ENCODE measurements at places on chromosomes 11 and 22.

DNA sequence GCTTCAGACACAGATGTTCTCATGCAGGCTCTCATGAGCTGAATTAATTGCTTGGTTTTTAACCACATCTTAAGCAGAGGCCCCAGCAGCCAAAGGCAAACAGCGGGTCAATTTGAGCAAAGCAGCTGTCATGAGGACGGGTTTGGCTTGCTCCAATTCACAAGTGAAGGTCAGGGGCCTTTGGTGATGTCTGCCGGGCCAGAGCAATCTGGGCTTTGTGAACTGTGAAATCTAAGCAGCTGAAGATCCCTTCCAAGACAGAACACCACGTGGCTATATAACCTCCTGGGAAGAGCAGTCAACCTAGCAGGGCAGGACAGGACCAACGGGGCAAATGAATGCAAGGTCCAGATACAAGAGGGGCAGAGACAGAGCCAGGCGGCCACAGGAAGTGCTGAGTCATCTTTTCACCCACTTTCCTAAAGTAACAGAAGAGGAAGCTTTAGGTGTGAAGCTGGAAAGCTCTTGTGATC lies 187.3 kb upstream of the B3GAT1 start:
- DNase-seq = no peak

DNA sequence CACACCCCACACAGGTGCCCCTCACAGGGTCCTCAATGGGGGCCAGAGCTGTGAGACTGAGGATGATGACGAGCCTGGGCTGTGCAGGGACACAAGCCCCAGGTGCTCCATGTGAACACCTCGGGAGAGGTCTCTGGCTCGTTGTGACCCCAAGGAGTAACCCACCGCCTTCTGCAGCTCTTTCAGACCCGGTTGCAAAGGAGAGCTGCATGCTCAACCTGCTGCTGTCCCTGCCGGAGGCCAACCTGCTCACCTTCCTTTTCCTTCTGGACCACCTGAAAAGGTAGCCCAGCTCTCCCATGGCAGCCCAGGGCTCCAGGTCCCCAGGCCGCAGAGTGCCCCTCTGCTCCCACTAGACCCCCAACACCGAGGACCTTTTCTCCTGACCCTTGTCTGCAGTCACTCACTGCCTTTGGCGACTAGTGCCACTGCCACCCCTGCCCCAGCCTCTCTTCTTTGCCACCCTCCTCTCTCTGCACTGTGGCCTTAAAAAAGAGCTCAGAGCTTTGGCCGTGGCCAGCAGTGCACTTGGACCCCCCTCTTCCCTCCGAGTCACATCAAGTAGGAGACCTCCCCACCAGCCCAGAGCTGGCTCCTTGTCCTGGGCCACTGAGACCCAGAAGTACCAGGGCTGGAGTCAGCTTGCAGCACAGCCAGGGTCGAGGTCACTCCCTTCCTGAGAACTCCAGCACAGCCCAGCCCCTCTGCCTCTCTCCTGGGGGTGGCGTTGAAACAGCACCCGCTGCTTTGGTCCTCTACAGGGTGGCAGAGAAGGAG lies 133.7 kb downstream of the BCR start:
- DNase-seq = no peak

GRCh38 chr11:132312701-132313111 lies 942.3 kb downstream of the NTM start:
- no peak for DNase-seq

DNA sequence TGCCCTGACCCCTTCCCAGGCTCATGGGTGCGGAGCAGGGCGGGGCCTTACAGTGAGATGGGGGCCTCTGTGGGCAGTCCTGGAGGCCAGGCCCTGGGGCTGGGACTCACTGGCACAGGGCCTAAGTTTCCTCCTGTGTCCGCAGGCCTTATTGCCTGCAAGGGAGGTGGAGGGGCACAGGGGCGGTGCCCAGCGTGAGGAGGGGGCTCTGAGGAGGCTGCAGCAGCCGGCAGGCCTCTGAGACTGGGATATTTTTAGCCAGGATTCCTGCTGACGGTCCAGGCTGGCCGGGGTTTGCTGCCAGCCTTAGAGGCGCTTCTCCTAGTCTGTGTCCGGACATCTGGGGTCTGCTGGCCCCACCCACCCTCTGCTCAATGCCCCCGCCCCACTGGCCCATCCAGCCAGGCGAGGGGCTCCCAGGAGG lies 5.7 kb upstream of the RTN4R start:
- no peak for DNase-seq

DNA sequence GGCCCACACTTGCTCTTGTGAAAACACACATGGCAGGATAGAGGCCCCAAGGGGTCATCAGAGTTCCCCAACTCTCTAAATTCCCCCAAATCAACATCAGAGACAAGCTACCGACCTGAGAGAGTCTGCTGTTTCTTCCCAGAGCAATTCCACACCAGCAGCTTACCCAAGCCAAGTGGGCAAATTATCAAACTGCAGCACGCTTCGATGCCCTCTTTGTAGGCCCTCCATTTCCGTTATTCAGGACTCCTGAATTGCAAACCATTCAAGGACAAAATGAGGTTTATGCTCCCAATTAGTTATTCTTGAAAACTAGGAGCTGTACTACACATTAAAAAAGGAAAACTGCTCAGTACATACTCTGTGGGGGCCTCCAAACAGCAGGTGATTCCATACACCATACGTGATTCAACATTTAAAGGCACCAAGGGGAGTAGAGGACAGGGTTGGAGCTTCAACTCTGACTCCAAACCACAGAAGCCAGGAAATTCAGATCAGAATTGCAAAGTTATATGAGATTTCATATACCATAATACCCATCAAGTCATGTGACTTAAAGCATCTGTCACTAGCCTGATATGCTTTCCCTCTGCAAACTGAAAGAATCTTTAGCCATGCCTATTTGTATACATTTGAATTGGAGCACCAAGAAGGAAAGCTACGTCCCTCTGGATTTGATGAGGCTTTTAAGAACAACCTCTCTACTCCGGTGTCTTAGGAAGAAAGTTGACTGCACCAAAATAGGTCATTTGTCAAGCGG lies 234.8 kb downstream of the CADM1 start:
- DNase-seq = no peak

- DNase-seq = peak; percentile 71
Measured at GRCh38 chr11:46348566-46349401, 1.5 kb downstream of the DGKZ start.

DNA sequence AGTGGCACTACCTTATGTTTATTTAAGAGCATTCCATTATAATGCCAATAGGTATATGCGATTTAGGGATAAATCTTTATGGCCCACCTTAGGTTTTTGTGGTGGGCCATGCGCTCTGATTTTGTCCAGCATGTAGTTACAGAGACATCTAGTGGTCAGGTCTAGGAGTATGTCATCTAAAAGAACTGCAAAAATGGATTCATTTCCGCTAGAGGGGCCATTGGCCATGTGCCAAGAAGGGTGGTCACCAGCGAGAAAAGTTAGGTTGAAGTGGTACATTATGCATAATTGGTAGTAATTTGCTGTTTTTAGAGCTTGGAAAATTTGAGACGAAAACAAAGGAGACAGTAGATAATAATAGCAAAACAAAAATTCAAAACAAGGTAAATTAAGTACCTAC lies 27.7 kb downstream of the LRRC4C start:
- no peak for DNase-seq

DNA sequence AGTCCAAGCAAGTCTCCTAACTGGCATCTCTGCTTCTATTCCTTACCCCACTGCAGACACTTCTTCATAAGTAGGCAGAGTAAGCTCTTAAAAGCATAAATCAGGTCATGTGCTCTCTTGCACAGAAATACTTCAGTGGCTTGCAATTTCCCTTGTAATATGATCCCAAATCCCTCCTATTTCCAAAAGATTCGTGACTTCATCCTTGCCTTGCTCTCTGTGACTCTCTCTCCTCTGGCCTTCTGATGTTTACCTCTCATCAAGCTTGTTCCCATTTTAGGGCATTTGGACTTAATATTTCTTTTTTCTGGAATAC lies 37.4 kb upstream of the NCR3LG1 start:
- no peak for DNase-seq

DNA sequence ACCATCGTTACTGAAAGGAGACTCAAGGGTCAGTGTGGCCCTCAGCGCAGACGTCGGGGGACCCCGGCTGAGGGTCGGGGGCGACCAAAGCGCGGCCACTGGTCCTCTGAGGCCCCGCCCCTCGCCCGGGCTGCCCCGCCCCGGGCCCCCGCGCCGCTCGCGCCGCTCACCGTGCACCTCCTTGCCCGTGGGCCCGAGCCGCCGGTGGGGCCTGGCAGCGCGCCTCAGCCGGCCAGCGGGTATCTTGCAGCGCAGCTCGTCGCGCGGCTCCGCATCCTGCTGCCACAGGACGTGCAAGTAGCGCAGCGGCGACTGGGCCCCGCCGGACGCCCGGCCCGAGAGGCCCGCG lies 419 bp downstream of the ANKRD54 start:
- DNase-seq = no peak

GRCh38 chr22:16824716-16825687 lies at the start of gene XKR3:
TSS of gene XKR3 (minus strand) at chr22:16825411. CDS start at chr22:16808073, 17,338 bp downstream.
- DNase-seq = peak; percentile 5
